Stimulated activated CD4-positive, alpha-beta T cell treated with anti-CD3 and anti-CD28 coated beads, Interleukin-12 subunit alpha, Interleukin-12 subunit beta, amount 100 ng/mL, for 4 hours (primary cell): ENCODE measurements at places on chromosomes 5 and 9.

- DNase-seq: no peak
Measured at GRCh38 chr9:117744856-117745389, 40.7 kb downstream of the TLR4 start.

- no peak for DNase-seq
Measured at GRCh38 chr5:173671121-173671949, 54.9 kb upstream of the BOD1 start.

GRCh38 chr5:3875144-3875543 lies 279.5 kb downstream of the IRX1 start:
- DNase-seq: no peak

DNA sequence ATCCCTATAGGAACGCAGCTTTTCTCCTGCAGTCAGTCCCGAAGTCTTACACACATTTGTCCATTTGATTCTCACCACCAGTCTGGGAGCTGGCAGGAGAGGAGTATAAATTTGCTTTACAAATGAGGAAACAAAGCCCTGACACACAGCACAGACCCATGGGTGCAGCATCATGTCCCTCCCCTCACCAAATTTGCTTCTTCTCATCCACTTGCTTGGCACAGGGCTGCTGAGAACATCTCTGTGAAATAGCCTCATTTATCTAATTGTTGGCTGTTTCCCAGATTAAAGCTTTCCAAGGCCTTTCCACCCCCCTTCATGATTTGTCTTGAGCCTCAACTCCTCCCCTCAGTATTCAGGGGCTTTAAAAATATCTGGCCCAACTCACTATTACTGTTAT lies 11.3 kb upstream of the ADRB2 start:
- no peak for DNase-seq

DNA sequence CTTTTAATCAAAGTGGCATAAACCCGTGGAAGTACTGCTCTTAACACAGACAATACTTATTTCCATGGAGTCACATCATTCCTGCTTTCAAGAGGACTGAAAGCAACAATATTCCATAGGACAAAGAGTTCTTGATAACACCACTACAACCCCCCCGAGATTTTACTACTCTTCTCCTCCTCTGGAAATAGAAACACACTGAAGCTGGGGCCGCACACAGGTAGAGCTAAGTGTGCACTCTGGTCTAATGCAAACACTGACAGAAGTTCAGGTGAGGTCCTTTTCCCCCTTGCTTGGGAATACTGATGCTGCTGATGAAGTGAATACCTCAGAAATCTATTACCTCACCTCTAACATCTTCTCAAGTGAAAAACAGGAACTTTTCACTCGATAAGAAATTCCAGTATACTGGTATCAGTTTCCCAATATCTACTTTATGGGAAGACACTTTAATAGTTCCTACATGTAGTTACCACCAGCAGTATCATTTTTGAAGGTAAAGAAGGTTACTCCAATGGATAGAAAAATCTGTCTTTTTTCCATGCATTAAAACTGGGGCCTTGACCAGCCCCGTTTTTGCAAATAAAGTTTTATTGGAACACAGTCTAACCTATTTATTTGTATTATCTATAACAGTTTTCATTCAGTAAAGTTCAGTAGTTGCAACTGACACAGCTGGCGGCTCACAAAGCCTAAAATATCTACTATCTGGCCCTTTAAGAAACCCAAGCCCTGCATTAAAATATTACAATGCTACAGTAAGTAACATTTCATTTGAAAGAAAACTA lies 50.0 kb downstream of the GOLPH3 start:
- no peak for DNase-seq

DNA sequence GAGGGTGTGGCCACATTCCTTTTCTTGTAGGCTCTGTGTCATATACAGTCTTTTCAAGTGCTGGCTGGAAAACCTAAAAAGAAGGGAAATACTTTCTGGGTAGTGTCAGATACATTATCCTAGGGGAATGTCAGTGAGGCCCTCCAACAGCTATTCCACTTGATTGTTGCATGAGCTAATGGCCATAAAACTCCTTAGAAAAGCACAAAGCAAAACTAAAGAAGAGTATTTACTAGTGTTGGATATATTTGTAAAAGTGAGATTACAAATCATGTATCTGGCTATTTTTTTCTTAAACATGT lies 829 bp downstream of the ANXA1 start:
- no peak for DNase-seq

- DNase-seq: no peak
Measured at GRCh38 chr5:1483064-1483463, 37.8 kb upstream of the SLC6A3 start.

DNA sequence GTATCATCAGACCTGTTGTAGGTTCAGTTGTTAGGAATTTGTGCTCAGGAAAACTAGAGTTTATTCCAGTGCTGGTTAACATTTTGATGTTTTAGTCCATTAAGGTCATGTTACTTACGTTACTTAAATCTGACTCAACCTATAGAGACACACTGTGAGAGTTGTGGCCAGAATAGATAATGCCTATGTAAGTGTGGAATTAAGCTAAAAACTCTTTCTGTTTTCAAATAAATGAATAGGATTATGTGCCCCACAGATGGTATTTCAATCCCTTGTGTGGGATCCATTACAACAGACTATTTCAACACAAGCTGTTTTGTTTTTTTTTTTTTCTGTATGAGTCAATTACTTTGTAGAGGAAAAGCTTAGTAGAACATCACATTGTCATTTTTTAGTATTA lies 68.1 kb downstream of the MEGF10 start:
- no peak for DNase-seq

DNA sequence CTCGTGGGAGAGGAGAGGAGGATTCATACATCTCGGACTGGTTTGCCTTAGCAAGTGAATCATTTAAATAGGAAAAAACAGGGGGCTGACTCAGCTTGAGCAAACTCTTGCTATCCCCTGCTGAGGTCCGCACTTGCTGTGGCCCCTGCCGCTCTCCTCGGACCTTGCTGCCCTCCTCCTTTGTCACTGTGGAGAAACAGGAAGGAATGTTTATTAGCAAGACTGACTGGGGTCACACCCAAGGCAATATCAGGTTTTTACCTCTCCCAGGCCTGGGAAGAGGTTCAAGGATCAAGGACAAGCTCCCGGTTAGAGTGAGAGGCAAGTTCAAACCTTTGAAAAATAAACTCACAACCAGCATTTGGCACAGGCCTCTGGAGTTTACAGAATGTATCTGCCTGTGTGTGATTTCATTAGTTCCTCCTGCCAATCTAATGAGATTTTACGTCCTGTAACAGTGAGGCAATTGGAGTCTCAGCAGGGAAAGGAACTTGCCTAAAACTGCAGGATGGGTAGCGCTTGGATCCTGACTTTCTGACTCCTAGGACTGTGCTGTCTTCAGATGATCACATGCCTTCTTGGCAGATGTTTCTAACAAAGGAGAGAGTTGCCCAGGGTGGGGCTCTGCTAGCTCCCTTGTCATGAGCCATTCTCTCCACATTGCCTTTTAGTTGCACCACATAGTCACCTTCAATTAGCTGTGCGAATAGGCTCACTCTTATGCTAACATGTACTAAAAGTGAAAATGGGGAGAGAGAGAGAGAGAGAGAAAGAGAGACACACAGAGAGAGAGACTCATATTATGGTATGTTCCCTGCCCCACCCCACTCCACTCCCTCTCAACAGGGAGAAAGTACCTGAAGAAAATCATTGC lies 108.6 kb upstream of the CDKN2B start:
- no peak for DNase-seq

DNA sequence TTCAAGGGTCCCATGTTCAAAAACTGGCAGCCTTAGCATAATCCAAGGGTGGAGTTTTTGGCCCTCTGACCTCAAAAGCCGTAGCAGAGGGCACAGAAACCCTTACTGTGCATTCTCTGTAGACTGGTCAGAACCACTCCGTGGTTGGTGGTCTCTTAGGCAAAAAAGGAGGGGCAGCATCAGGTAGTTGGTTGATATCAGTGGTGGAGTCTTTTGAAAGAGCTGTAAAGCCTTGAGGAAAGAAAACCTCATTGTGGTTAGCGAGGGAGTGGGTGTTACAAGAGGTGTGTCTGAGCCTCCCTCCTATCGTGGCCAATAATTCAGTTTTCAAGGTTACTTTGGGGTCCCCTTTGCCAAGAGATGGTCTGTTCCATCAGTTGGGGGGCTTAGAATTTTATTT lies 40.9 kb downstream of the ARHGEF28 start:
- DNase-seq: no peak

DNA sequence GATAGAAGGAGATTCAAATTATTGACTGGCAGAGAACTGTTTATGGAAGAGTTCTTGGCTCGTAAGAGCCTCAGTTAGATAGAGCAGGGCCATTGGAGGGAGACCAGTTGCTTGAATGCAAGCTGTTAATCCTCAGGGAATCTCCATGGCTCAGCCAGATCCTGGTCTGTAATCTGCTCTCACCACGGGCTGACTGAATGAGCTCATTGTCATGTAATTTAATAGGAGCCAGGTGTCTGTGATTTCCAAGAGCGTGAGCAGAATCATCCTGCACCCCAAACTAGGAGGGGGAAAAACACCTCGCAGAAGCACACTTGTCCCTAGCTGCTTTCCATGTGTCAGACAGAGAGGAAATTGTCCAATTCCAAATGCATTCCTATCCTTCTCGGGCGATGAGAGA lies 19.1 kb upstream of the KCNMB1 start:
- DNase-seq: no peak

GRCh38 chr5:160638161-160638742 lies 213.8 kb downstream of the ATP10B start:
- no peak for DNase-seq

DNA sequence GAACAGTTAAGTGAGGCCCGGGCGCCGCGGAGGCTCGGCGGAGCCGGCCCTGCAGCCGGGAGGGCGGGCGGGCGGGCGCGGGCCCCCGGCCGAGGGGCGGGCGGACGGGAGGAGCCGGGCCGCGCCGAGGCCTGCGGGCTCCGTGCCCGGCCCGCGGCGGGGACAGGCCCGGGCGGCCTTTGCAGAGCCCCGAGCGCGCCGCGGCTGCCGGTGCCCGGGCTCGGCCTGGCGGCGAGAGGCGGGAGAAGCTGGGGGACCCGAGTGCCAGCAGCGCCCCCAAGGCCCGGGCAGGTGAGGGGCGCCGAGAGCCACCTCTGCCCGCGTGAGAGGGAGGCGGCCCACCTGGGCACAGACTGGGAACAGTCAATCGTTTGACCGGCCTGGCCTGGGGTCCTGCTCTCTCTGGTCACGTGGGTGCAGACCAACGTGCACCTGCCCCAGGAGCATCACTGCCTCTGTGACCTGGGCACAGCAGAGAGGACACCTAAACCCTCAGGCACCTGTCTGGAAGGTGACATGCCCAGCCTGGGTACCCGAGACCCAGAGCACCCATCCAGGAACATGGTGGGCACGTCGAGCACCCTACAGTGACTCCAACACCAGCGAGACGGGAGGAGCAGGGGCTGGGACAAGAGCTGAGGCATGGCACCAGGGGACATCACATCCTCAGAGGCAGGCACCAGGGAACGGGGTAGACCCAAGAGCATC lies 531 bp downstream of the MVB12B start:
- peak; percentile 13 for DNase-seq

DNA sequence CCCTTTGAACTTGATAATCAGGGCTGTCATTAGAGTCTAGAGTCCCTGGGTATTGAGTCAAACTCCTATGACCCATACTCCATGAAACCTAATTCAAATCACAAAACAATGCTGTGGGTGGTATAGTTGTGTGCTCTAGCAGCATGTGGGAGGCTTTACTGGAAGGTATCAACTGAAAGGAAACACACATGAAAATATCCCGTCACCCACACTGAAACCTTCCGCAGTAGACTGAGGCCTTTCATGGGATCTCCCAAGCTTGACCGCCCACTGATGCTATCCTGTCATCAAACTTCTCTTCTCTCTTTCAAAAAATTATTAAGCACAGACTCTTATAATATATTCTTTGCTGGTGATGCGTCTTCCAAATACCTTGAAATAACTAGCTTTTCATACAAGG lies 569.1 kb upstream of the MEF2C start:
- DNase-seq: no peak

DNA sequence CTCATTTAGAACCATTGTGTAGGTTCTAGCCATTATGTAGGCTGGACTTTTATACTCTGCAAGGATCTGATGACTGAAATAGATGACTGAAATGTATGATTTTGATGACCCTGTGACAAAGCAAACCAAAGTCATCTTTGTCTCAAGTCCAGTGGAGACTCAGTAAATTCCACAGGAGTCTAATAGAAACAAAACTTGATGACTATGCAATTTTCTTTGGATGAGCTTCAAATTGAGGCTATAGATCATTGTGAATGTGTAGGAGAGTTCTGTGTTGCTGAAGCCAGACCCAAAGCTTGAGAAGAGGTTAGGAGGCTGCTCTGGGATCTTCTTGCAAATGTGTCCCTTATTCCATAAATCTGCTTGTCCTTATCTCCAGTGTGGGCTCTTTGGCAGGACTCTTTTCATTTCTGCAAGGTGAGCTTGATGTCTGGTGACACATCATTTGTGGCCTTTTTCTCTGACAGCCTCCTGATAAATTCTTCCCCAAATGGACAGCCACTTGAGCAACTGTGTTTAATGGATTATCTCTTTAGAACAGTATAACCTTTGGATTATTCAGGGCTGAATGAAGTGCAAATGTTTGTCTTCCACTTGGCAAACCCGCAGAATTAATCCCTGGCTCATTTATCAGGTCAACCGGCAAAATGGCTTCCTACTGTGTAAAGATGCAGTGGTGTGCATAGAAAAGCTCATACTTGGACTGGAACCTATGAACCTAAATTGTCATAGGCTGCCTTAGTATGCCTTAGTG lies 235.1 kb upstream of the ANKH start:
- DNase-seq: no peak

- no peak for DNase-seq
Measured at GRCh38 chr5:432201-432927, 10.6 kb upstream of the EXOC3 start.

DNA sequence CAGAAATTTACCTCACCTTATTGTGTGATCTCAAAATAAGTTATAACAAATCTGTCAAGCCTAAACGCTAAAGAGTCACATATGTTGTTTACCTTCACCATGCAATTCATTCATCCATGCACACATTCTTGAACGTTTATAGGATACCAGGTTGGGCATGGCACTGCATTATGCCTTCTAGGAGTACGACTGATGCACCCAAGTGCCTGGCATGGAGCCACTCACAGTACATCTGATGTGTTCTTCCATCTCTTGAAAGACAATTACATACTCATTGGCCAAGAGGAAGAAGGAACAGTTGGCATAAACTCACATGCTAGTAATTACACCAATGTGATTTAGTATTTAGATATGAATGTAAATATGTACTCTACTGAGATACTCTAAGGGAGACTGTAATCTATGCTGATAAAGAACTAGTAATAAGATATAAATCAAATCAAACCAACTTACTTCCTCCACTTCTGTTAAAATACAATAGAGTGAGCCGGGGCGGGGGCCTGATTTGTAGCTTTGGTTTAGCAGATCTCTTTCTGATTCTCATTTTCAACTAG lies 90.7 kb downstream of the LPAR1 start:
- DNase-seq: no peak

- DNase-seq: no peak
Measured at GRCh38 chr5:81830596-81830995, 79.7 kb upstream of the SSBP2 start.

DNA sequence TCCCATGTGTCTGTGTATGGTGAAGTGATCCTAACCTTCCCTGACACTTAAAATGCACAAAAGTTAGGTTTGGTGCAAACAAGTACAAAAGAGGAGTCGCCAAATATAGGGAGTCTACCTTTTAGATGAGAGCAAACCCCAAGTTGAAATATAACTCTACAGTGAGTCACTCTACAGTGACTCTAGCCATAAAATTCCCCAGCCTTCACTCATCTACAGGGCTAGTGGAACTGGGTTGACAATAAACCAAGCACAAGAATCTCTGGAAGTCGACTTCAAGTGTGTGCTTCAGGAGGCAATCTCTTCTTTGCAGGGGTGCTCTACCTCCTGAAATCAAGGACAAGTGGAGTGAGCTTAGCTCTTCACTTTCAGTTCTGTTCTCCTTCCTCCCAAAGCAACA lies 3.3 kb downstream of the SHISAL2B start:
- no peak for DNase-seq

GRCh38 chr9:27349698-27350080 lies 52.7 kb upstream of the EQTN start:
- no peak for DNase-seq
